Immature natural killer cell (primary cell): ENCODE measurements at places on chromosomes 4 and X.

DNA sequence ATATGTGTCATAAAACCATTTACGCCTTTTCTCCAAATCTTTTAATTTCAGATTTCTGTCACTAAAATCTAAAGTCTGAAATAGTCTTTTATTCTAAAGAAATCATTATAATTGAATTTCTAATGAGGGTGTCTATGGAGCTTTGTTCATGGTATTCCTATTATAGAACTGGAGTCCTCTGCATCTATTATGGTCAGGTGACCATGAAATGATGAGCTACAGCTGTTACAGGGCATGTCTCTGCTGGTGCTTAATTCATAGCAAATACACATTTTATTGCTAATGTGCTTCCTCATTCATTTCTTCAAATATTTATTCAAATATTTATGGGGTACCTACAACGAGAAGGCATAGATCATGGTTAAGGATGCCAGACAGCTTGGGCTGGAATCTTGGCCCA lies 126.1 kb downstream of the NAA11 start:
- no peak for DNase-seq

DNA sequence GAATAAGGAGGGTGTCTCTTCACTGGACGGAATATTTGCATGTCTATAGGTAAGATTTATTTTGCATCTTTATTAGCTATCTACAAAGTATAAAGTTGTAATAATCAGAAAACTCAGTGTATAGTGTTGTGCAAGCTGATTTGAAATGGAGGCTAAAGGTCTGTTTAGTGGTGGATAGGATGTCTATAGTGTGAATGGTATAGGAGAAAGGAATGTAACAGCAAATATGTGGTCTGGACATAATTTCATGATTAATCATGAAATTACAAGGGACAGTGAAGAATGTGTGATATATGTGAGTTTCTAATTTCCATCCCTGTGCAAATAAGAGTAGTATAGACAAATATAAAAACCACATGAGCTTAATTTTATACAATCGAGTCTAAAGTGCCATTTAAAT lies 79.3 kb upstream of the CAMK2D start:
- no peak for DNase-seq

DNA sequence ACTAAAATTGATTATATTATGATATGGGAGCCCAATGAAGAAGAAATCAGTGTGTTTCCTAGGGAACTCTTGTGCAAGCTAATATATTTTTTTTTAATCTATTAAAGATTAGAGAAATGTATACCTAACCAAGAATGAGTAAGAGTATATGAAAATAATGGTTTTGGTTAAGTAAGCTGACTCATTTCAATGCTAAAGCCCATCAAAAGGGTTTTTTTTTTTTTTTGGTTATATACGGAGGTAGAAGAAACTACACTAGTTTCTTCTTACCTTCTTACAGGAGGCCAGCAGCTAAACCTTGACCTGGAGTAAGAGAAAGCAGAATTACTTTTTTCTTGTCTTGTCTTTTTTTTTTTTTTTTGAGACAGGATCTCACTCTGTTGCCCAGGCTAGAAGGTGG lies 27.5 kb downstream of the RUFY3 start:
- no peak for DNase-seq

- DNase-seq = no peak
Measured at GRCh38 chr4:176775338-176775737, 17.4 kb downstream of the VEGFC start.

GRCh38 chrX:6151971-6152370 lies 76.7 kb downstream of the NLGN4X start:
- no peak for DNase-seq

GRCh38 chr4:179692222-179692621 lies 2250.0 kb upstream of the AGA start:
- DNase-seq = no peak

GRCh38 chr4:174451718-174452296 lies 70.5 kb downstream of the HPGD start:
- DNase-seq = no peak

- no peak for DNase-seq
Measured at GRCh38 chr4:147958057-147958456, 226.2 kb downstream of the ARHGAP10 start.

- no peak for DNase-seq
Measured at GRCh38 chrX:148135738-148136137, 154.6 kb downstream of the FMR1NB start.

- DNase-seq = no peak
Measured at GRCh38 chr4:83342476-83342875, 7.8 kb upstream of the HPSE start.

GRCh38 chrX:45240301-45240700 lies 39.6 kb upstream of the DIPK2B start:
- no peak for DNase-seq

GRCh38 chrX:66008328-66008970 lies 31.4 kb downstream of the VSIG4 start:
- no peak for DNase-seq

- no peak for DNase-seq
Measured at GRCh38 chr4:1152290-1152689, 20.1 kb downstream of the SPON2 start.

- DNase-seq = no peak
Measured at GRCh38 chrX:39438603-39439602, 637.6 kb downstream of the MID1IP1 start.

GRCh38 chrX:73446831-73447230 lies at the start of gene CDX4:
Gene CDX4, plus strand, starts transcription at chrX:73447053. Its CDS starts 201 bp downstream, at chrX:73447254.
- no peak for DNase-seq

GRCh38 chr4:110132816-110133719 lies 65.3 kb downstream of the ELOVL6 start:
- no peak for DNase-seq

DNA sequence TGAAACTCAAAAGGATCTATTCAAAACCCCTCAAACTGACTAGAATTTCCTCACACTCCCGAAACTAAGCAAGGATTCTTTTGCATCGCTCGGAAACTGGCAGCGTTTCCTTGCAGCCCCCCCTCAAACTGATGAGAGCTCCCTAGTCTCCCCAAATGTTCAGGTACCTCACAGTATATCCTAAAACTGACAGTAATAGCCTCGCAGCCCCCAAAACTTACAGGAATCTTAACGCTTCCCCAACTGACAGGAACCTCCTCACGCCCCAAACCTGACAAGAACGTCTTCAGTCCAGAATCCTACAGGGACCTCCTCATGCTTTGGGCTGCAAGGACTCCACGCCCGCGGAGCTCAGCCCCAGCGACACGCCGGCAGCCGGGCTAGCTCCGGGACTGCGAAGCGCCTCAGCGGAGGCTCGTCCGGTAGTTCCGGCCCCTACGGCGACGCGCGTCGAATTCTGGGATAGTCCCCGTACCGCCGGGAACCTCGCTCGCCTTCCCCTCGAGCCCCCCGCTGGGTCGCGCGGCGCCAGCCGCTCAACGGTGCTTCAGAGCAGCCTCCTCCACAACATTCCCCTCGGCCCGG lies 640 bp downstream of the PHF8 start:
- no peak for DNase-seq

GRCh38 chrX:13716905-13717304 lies 17.5 kb downstream of the TRAPPC2 start:
- DNase-seq = peak; percentile 68

- DNase-seq = no peak
Measured at GRCh38 chr4:81919223-81919622, 447.5 kb upstream of the RASGEF1B start.

GRCh38 chr4:6092971-6093370 lies 74.7 kb upstream of the C4orf50 start:
- no peak for DNase-seq

- no peak for DNase-seq
Measured at GRCh38 chr4:87589531-87589930, 18.8 kb upstream of the DSPP start.

GRCh38 chrX:131752493-131753198 lies 208.8 kb downstream of the OR13H1 start:
- DNase-seq = peak; percentile 85

DNA sequence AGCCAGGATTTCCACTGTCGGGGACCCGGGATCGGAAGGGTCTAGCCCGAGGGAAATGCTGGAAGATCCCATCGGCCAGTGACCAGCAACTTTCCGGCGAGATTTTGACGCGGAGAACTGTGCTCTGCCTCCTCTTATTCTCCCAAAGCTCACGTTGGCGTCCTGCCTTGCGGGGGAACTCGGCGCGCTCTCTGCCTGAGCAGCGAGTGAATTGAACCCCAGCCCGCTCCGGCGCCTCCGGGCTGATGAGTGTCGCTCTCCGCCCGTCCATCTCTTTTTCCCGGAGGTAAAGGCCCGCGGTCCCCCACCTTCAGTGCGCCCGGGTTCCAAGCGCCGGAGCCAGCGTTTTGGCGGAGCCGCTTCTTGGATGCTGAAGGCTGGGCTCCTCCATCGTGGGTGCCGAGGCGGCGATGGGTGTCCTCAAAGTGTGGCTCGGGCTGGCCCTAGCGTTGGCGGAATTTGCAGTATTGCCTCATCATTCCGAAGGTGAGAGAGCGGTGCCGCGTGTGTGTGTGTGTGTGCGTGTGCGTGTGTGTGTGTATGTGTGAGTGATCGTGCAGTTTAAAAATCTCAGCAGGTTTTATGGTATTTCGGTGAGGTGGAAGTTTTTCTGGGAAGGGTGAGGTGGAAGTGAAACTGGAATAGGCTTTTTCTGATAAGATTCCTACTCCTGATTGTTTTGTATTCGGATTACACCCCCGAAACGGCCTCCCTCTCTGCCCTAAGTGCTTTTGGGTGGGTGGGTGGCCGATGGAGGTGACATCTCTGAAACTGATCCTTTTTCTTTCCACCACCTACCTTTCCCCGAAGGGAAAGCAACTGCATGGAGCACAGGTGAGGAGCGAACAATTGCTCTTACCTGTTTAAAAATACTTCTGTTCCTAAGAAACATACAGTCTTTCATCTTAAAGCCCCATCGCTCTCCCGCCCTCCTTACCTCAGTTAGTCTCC lies 752 bp downstream of the FRAS1 start:
- DNase-seq = peak; percentile 19

- DNase-seq = no peak
Measured at GRCh38 chr4:14178421-14178820, 550.9 kb upstream of the BOD1L1 start.

GRCh38 chrX:7462110-7462509 lies 314.2 kb upstream of the PUDP start:
- no peak for DNase-seq

DNA sequence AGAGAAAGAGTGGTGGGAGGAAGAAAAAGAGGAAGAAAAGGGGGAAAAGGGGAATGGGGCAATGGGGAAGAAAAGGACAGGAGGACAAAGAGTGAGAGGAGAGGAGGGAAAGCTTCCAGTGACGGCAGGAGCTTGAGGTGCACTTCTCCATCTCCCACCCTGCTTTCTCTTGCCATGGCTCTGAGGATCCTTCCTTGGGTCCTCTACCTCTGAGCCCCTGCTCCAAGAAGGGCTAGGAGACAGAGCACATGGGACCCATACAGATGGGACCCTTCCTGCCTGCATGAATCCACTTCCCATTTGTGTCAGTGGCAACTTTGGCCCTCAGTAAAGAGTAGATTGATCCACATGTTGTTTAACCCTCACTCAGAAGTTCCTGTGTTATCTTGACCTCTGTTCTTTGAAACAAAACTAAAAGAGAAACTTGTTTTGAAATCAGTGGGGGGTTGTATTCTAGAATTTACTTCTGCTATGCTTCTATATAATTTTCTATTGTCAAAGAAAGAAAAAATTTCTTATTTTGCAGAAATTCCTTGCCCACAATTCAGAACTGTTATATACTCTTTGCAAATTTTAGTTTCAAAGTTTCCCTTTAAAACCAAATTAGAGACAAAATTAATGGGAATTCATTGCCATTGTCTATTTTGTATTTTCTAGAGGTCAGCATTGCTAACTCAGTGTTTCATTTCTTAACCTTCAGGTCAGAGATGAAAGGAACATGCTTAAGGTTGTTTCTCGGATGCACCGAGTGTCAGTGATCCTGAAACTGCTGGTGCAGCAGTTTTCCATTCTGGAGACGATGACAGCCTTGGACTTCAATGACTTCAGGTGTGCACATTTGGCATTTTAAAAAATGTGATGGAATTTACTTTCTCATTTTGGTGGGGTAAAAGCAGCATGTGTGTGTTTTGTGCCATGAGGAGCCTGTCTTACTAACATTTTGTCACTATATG lies 5.0 kb downstream of the TDO2 start:
- DNase-seq = no peak

- DNase-seq = no peak
Measured at GRCh38 chrX:12867685-12868084, 813 bp downstream of the TLR7 start.

GRCh38 chr4:113534711-113535110 lies 226.8 kb downstream of the CAMK2D start:
- no peak for DNase-seq

DNA sequence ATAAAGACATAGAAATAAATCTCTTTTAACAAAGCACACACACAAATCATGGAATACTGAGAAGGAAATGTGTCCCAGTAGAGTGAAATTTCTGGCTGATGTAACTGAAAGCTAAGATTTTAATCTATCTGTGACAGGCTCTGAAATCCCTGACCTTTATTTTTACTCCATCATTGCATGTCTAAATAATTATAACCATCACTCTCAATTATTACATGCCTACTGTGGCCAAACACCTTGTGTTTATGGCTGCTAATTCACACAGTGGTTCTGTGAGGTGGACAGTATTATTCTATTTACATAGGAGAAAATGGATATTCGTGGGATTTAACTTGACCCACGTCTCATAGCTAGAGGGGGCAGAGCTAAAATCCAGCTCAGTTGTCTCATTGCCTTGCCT lies 438.1 kb downstream of the TLL1 start:
- DNase-seq = no peak

DNA sequence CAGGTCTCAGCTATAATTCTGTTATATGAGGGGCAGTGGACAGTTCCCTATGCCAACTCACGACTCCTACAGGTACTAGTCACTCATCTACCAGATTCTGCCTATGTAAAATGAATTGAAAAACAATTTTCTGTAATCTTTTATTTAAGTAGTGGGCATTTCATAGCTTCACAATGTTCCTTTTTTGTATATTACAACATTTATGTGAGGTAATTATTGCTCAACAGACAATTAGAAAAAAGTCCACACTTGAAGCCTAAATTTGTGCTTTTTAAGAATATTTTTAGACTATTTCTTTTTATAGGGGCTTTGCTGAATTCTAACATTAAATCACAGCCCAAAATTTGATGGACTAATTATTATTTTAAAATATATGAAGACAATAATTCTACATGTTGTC lies 20.4 kb downstream of the EREG start:
- DNase-seq = no peak
